Cardiac muscle cell (in vitro differentiated cells and primary cell): ENCODE measurements at places on chromosomes 5 and 9. TPM values are rescaled to one million over a fixed set of nuclear protein-coding genes. Genes with fewer than 3 reads are reported as not detected.

DNA sequence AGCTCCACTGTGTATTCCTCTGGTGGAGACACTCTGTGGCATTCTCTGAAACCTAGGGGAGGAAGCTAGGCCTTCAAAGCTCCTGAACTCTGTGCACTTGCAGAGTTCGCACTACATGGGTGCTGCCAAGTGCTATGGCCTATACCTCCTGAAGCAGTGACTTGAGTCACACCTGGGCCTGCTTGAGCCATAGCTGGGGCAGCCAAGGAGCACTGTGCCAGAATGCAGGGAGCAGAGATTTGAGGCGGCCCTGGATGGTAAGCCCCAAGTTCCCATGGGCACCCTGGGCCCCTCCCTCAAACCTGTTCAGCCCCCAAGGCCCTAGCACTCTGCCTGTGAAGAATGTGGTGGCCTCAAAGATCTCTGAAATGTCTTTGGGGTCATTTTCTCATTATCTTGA is 212.9 kb downstream of the SPATA31A6 start:
- no peak for DNase-seq
- no peak overlapping the region for H3K4me3 ChIP-seq

Gene C9orf85
- polyA plus RNA-seq = 16.7 and 21.8 TPM in 2 replicates

DNA sequence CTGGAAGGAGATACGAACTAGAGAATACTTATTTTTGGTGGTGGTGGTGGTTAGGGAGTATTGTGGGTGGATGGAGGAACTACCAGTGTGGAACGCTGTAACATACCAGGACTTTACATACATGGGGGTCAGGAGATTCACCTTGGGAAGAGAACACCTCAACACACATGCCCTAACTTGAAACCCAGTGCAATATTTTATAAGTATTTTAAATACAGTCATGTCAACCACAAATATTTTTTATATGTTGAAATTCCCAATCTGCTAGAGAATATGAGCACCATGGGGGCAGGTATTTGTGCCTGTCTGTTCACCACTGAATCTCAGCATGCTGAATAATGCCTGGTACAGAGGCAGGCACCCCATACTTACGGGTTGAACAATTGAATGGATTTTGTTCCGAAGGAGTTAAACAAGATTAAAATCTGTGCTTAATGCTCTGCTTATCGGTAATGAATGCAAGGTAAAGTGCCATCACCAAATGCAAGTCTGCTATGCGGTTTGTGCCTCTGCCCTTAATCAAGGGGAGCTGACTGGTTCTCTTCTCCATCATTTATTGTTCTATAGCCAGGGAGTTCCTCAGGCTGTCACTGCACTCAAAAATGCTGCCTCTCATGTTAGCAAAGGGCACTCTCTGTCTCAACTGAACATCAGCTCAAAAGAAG is 65.3 kb downstream of the RASEF start:
- no peak overlapping the region for H3K27ac ChIP-seq
- no peak for DNase-seq
- H3K4me1 ChIP-seq = no peaks in the 10 kb centered on the region
- peaks cover 15% of the 10 kb centered on the region for H3K27me3 ChIP-seq

Gene PCDHGB5
- polyA plus RNA-seq = 0.66 TPM in 1 of 2 replicates, not detected in the other

- H3K4me1 ChIP-seq = no peaks in the 10 kb centered on the region
- no peak for DNase-seq
- peaks cover 6% of the 10 kb centered on the region for H3K27me3 ChIP-seq
- no peak overlapping the region for H3K27ac ChIP-seq
Measured at GRCh38 chr9:14066831-14067230, 247.1 kb downstream of the NFIB start.

Gene INPP5E
- 14.9 and 19.5 TPM in 2 replicates for polyA plus RNA-seq

DNA sequence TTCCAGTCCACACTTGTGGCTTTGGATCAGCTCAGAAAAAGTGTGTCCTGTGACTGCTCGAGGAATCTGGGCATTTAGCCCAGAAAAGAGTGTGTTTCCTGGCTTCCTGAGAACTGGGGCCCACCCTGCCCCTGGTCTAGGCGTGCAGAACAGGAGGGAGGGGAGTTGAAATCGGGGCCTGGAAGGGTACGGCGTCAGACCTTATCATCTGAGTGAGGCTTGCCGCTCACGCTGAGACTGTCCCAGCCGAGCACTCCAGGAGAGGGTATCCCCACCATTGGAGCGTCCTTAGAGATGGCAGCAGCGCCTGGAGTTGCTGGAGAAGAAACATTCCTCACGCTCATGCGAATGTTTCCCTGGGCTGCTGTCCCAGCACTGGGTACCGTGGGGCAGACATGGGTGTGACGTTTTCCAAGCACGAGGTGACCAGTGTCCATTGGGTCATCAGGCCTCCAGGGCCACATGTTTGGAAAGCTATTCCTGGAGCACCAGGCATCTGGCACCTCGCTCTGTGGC is 22.5 kb downstream of the NEK6 start:
- peak; percentile 93 for DNase-seq
- H3K27ac ChIP-seq = no peak overlapping the region
- H3K36me3 ChIP-seq = no peaks in the 10 kb centered on the region

GRCh38 chr9:17699615-17700330 is 120.9 kb downstream of the SH3GL2 start:
- DNase-seq = no peak
- H3K27me3 ChIP-seq = no peaks in the 10 kb centered on the region
- H3K36me3 ChIP-seq = no peaks in the 10 kb centered on the region
- H3K27ac ChIP-seq = no peak overlapping the region
